GF-D8 (cell line): ENCODE measurements at places on chromosomes 3 and 15.
A peak's percentile ranks its signal among the peaks of the same experiment; 100 is the strongest.

GRCh38 chr3:37953707-37954394, 36.7 kb upstream of the VILL start:
- peak; percentile 29 for DNase-seq

GRCh38 chr15:31160297-31160696, 58.8 kb upstream of the TRPM1 start:
- no peak for DNase-seq

DNA sequence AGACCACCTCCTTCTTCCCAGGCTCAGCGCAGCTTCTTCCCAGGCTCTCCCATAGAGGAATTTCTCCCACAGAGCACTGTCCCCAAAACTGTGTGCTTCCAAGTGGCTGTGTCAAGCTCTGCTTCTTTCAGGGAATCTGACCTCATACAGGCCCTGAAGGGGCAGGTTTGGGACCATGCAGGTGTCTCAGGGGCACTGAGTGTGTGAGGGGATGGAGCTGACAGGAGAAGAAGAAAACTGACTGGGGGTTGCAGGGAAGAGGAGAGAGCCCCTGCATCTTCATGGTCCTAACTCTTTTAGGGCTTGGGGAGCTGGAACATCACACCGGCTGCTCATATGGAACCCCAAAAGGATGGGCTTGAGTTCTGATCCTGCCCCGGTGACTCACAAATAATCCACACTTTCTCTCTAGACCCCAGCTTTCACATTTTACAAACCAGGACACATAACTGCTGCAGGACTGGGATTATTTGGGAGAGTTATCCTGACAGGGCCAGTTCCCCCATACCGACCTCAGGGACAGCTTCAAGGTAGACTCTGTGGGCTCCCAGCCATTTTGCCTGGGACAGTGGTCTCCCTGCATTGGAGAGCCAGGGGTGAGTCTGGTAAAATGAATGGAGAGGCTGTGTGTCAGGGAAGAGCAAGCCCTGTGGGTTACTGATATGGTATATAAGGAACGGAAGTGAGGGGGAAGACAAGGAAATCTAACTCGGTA, 316.1 kb downstream of the TLE3 start:
- DNase-seq = no peak

GRCh38 chr3:14532691-14533456, 7.3 kb downstream of the GRIP2 start:
- DNase-seq = no peak

- DNase-seq = no peak
These were observed 4.8 kb downstream of the PPP1R14D start for GRCh38 chr15:40823572-40824343.

- no peak for DNase-seq
These were observed 88.8 kb upstream of the PLXND1 start for GRCh38 chr3:129695230-129695629.

GRCh38 chr15:82802497-82802896, 3.4 kb downstream of the FSD2 start:
- no peak for DNase-seq

DNA sequence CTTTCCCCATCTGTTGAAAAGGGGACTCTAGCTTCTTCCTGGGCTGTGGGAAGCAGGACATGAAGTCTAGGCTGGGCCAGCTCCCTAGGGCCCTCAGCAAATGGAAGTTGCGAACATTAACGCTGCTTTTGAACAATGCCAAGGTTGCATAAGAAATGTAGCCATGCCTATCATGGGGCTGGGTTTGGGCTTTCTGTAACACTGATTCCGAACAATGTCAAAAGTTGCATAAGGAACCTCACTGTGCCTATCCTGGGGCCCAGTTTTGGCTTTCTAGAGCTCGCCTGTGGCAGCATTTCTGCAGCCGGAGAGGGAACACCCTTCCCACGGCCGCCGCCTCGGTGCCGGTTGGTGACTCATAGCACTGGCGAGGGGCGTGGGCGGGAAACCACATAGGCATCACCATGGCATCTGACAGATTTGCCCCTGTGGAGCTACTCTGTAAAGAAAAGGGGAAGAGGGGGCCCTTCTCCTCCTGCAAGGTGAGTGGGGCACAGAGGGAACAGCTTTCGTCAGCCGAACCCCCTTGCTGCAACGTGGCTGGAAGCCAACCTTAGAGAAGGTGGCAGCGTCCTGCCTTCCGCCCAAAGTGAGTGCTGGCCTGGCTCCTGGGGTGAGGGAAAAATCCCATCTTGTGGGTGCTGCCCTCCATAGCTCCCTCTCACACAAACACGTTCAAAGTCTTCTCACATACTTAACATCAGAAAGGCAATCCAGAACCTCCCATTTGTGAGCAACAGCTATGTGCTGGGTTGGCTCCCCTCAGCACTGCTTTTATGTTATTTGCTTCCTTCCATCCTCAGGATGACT, 46.6 kb upstream of the ATP2B2 start:
- DNase-seq = peak; percentile 8

GRCh38 chr3:13792512-13793371, 87.1 kb downstream of the WNT7A start:
- DNase-seq = no peak

GRCh38 chr3:147509448-147509847, 100.3 kb downstream of the ZIC1 start:
- no peak for DNase-seq

DNA sequence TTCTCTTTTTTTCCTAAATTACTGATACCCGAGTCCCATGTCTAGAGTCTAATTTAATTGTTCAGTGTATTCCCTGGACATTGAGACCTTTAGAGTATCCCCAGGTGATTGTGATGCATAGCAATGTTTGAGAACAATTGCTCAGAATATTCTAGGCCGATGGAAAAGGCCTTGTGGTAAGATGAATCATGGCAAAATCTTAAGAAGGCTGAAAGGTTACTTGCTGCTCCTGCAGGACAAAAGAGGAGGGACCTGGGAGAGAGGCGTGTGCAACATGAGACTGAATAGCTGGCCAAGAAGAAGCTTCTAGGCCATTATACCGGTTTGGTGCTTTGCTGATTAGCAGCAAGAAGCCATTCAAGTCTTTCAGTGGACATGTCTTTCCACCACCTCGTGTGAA, 256.6 kb downstream of the ROBO2 start:
- DNase-seq = no peak

- DNase-seq = no peak
These were observed 34.2 kb downstream of the TFG start for GRCh38 chr3:100743535-100743934.

GRCh38 chr3:51722362-51722761, 15.5 kb downstream of the GRM2 start:
- DNase-seq = no peak

GRCh38 chr3:128188326-128188725, 35.0 kb downstream of the EEFSEC start:
- no peak for DNase-seq

DNA sequence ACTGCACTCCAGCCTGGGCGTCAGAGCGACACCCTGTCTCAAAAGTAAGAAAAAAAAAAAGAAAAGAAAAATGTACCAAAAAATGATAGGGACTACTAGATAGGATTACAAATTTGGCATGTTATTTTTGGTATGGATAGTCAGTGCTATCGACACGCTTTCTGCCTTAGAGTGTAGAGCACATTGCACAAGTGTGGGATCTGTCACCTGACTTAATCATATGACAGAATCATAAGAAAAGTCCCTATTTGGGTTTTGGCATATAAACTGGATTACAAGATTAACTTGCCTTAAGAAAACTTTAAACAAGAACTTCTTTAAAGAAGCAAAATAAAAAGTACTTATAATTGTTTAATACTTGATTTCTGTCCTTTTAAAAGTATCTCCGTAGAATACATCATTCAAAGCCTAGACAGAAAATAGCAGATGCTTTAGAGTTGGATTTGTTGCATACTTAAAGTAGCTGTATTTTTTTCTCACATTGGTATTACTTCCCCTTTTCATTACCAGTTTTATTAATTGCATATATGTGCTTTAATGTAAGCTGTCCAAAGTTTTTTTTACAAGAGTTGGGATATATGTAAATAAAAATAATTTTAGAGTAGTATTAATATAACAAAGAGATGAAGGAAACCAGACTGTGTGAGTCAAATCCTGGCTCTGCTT, 7.8 kb downstream of the ATP6V1A start:
- DNase-seq = no peak

DNA sequence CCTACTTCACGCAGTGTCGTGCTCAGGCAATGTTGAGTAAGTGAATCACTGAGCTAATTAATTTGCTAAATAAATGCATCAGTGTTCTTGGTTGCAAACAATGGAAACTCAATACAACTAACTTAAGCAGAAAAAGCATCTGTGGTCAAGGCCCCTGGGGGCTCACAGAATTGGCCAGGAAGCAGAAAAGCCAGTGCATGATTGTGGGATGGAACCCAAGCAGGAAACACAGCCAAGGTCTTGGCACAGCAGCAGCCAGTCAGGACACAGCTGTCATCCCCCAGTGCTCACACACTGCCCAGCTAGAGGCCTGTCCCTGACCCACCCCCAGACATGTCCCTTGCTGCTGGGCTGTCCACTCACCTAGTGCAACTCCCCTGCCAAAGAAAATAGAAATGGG, 85.9 kb downstream of the AQP9 start:
- DNase-seq = no peak

DNA sequence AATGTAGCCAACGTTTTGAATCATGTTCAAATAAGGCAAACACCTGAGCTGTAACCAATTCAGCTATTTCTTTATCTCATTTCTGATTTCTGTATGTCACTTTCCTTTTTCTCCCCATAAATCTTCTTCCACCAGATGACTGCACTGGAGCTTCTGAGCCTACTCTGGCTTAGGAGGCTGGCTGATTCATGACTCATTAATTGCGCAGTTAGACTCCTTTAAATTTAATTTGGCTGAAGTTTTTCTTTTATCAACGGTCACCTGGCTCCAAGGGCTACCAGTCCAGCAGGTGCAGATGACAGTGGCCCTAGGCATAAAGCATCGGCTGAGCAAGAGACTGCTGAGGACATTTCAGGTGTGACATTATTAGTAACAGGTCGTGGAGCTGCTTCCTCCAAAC, 39.6 kb upstream of the ITGA11 start:
- no peak for DNase-seq

DNA sequence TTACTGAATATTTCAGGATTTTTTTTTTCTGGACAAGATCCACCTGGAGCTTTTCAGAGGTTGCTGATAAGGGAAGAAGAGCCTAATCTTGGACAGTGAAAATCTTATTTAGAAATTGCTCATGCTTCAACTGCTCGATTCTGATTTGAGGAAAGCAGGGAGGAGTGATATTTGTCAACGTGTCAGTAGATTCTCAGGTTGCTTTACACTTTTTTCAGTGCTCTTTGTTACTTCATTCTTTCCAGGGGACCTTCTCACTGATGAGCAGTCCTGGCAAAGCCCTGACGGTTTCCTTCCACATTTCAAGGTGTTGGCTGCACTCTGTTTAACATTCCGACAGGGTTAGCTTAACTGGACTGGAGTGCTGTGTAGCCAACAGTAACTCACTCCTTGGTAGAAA, 24.1 kb upstream of the RARB start:
- no peak for DNase-seq

GRCh38 chr3:120418446-120418845, 32.3 kb downstream of the FSTL1 start:
- DNase-seq = no peak

DNA sequence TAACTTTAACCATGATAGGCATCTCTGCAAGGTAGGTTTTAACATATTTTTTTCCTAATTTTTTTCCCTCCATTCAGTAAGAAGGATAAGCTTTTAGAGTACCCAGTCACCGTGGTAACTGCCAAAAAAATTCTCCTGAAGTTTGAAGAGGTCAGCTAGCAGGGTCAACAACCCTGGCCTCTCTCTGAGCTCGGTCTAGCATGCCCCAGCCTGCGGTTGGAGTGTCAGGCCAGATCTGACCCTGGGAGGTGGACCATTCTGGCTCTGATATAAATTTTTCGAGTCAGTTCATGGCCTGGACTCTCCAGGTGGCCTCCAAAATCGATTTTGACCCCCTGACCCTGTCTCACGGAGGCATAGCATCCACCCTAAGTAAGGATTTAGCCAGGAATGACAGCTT, 29.7 kb downstream of the SOX2 start:
- DNase-seq = no peak

DNA sequence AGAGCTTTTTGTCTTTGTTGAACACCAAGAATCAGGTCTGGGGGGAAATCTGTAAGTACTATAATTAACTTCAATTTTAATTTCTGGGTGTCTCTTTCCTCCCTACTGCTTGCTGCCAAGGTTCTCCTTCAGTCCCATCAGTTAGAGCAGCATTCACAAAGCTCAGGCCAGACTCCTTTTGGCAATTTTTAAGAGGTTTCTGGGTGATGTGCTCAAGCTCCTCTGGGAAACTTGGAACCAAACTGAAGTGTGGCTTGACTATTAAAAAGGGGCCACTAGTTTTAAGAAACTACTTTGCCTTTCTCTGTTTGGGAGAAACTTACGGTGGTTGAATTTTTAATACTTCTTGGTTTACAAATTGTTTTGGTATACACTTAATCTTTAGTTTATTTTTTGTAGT, 227.7 kb upstream of the SOX2 start:
- no peak for DNase-seq

- no peak for DNase-seq
These were observed 101.6 kb downstream of the ZPLD1 start for GRCh38 chr3:102536456-102536855.
